NCI-H748 treated with DMSO at 0.1 percent for 48 hours (cell line): ENCODE measurements at places on chromosomes 13 and 19.

DNA sequence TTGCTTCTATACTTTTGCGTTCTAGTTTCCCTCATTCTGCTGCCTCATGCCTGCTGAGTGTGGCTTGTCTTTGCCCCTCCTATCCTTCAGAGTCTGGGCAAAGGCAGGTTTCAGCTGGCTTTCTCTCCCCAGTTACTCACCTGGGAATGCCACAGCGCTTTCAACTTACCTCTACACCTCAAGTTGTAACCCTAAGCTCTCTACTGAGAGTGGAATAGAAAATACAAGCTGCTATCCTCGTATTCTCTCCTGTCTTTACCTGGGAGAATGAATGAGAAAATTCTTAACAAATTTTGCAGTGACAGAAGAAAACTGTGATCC is 316.3 kb upstream of the KLF12 start:
- DNase-seq: no peak

- no peak for DNase-seq
Observed at GRCh38 chr19:31329819-31330218, 19.4 kb downstream of the TSHZ3 start.

DNA sequence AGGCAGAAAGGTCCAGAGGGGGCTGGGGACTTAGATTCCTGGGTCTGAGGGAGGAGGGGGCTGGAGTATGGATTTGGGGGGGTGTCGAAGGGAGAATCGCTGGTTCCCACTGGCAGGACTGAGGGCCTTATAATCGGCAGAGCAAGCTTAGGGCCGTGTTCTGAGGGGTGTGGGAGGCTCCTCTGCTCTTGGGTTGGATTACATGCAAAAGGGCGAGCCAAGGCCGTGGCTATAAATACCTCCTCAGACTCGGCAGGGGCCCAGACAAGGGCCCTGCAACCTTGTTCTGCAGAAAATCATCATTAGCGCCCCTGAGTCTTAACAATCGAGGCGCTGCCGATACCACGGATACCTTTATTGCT is 707 bp upstream of the MAMSTR start:
- no peak for DNase-seq

GRCh38 chr19:3788996-3789778 is 3.0 kb upstream of the MATK start:
- no peak for DNase-seq

DNA sequence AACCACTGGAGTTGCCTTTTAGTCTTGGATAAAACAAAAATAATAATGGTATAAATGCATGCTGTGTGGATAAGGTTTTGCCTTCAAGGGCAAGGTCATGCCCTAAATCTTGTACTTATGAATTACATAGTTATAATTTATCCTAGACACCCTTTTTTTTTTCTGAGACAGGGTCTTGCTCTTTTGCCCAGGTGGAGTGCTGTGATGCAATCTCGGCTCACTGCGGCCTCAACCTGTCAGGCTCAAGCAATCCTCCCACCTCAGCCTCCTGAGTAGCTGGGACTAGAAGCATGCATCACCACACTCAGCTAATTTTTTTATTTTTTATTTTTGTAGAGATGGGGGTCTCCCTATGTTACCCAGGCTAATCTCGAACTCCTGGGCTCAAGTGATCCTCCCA is 7.7 kb upstream of the DACT3 start:
- no peak for DNase-seq

- no peak for DNase-seq
Observed at GRCh38 chr13:98475522-98475921, 101.4 kb downstream of the STK24 start.

GRCh38 chr19:33796164-33796875 is at the start of gene KCTD15:
KCTD15 (plus strand) TSS chr19:33796870; CDS start chr19:33800455, 3,585 bp downstream.
- no peak for DNase-seq

DNA sequence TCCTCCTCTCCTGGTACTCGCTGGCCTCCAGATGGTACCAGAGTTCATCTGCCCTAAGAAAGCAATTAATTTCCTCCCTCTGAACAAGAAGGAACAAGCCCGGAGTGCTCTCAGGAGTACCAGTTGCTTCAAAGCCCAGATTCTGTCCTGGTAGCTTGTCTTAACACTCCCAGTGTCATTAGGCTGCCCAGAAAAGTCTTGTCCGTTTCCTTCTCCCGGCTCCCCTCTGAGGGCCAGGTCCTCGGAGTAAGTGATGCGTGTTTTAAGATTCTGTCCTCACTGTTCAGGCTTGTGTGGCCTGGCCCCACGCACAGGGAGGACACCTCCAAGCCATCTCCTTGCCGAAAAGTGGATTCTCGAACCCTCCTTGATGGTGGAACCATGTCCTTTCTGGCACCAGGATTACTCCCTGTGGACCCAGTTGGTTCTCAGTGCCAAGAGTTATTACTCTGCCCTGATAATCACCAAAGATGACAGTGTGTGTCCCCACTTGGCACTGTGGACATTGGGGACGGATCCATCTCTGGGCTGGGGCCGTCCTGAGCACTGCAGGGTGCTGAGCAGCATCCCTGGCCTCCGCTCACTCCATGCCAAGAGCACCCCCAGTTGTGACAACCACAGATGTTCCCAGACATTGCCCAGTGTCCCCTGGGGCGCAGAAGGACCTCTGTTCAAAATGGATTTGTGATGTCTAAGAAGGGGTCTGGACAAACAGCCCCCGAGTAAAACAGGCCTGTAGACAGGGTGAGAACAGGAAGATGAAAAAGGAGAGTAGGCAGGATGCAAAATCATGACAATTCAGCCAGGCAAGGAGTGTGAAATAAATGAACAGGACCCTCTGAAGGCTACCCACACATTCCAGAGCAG is 52.4 kb downstream of the RFX2 start:
- DNase-seq: no peak

DNA sequence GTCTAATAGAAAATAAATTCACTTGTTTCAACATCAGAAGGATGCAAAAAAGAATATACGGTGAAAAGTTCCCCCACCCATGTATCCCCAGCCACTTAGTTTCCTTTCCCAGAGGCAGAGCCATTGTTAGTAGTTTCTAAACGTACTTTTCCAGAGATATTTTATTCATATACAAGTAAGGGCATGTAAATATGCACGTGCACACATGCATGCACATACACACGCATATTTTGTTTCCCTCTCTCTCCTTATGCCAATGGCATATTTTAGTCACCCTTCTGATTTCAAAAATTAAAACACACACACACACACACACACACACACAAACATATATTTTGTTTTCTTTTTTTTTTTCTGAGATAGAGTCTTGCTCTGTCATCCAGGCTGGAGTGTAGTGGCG is 147.4 kb downstream of the PDS5B start:
- DNase-seq: no peak

DNA sequence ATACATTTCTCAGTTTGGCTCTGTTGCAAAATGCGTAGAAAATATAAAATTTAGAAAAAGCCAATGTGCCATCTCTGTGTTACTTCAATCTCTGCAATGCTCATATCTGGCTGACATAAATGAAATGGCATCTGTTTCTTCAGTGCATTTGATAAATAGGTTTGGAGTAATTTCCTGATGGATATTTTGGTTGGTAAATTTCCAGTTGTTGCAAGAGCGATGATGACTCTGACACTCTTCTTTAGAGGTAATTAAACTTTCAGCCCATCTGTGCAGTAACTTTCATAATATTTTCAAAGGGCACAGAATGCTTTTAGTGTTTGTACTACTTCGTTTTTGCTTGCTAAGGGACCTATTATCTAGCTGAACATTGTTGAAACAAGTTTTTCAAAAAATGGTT is 1286.4 kb downstream of the PCDH9 start:
- DNase-seq: no peak

DNA sequence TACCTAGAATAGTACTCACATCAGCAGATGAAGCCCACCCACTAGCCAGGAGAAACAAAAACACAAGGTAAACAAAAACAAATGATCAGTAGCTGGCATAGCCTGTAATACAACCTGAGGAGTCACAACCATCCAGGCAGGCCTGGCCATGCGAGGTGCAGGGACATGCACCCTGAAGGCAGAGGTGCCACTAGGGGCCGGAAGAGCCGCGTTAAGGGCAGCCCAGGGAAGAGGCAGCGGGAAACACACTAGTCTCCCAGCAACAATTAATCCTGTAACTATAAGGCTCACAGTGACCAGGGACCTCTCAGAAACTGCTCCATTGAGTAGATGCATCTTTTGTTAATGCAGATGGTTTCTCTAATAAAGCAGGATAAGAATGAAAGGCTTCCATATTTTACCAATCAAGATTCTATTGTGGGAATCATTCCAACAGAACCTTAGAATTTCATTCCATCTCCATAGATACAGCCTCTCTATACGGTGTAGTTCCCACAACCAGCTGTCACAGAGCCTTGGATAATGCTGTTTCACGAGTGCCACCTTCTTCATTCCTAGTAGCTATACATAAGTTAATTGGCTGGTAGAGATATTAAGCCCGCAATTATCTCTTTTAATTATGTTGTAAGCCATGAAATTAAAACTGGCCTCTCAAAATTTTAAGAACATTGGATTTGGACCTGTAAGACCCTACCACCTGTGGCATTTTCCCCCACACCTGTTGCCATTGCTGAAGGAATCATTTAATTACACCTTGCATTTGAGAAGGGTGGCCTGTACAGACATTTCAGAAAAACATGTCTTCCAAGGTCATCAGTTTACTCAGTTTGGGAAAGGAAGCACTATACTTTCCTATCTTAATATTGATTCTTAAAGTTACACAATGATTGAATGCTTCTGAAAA is 28.7 kb downstream of the ANKRD10 start:
- no peak for DNase-seq

GRCh38 chr13:106527826-106528225 is 7.6 kb downstream of the EFNB2 start:
- DNase-seq: no peak

DNA sequence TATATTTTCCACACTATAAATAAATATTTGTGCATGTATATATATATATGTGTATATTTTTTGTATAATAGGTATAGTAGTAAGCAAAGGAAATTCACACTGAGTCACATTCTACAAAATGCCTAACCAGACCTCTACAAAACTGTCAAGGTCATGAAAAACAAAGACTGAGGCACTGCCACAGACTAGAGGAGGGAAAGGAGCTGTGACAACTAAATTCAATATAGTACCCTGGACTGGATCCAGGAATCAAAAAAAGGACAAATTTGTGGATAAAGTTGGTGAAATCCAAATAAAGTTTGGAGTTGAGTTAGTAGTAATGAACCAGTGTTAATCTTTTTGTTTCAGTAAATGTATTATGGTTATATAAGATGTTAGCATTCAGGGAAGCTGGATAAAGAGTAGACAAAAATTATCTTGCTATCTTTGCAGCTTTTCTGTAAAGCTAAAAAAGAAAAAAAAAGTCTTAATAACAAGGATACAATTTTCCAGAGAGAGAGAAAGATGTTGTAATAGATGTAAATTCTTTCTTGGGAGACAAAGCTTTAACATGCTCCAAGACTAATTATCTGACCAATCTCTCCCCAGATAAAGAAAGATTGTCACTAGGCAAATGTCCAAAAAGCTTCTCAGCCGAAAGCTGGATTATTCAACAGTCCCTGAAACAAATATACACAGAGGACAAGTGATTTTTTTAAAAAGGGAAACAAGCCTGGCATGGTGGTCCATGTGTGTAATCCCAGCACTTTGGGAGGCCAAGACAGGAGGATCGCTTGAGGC is 19.1 kb downstream of the SYDE1 start:
- DNase-seq: no peak
